Inflammatory macrophage (primary cell): ENCODE measurements at places on chromosomes 6 and 20.

DNA sequence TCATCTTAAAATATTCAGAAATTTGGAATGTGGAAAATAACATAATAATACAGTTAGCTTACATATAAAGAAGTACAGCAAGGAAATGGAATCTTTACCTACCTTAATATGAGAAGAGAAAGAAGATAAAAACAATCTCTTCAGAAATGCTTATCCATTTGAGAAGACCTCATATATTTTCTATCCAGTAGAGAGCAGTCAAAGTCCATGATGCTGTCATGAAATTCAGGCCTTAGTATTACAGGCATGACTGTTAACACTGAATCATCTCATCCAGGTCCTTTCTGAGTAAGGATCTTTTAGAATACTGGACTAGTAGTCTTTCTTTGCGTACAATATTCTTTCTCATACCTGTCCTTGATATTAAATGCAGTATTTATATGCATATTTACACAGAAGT lies 713.4 kb downstream of the CD109 start:
- DNase-seq = no peak

GRCh38 chr6:164039954-164040375 lies 625.4 kb downstream of the QKI start:
- DNase-seq = peak; percentile 54

GRCh38 chr20:36231331-36231730 lies 4.9 kb upstream of the AAR2 start:
- no peak for DNase-seq

- no peak for DNase-seq
Observed at GRCh38 chr20:50727792-50728485, 3.4 kb upstream of the PARD6B start.

- no peak for DNase-seq
Observed at GRCh38 chr20:15886250-15886649, 687.0 kb downstream of the KIF16B start.

- DNase-seq = no peak
Observed at GRCh38 chr6:43950731-43951062, 176.6 kb downstream of the MRPL14 start.

GRCh38 chr6:157221817-157222175 lies 101.5 kb downstream of the TMEM242 start:
- DNase-seq = no peak

GRCh38 chr6:83057705-83058321 lies 7.8 kb downstream of the UBE3D start:
- DNase-seq = peak; percentile 28

- no peak for DNase-seq
Observed at GRCh38 chr6:103356531-103356930, 1503.2 kb downstream of the HACE1 start.

DNA sequence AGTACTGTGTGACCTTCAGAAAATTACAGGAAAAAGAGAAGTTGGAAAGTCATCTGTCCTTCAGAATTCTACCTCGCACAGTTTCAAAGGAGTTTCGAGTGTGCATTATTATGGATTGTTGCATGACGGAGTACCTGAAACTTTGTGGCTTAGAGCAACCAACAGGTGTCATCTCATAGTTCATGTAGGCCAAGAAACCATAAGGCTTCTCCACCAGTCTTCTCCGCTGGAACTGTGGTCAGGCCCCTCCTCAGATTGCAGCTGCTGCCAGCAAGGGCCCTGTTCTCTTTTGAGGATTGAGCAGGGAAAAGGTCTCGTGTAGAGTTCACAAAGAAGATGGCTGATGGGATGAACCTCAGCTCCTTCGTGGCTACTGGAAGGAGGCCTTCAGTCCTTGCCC lies 151.2 kb upstream of the THBS2 start:
- no peak for DNase-seq

DNA sequence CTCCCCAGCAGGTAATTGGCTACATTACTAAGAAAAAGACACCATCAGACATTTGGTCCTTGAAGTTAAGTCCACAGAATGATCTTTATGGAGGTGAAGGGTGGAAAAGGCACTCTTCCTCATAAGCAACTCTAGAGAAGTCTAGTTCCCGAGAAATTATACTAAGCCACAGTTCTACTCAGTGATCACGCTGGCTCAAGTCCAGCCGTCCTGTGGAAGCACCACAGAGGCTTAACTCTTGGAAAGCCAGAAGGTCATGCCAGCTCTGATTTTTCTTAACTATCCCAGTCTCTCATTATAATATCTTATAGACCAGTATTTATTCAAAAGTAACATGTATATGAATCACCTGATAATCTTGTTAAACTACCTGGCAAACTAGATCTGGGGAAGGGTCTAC lies 258.5 kb downstream of the EYA4 start:
- no peak for DNase-seq

- DNase-seq = no peak
Observed at GRCh38 chr6:39836606-39837005, 44.4 kb downstream of the DAAM2 start.

- DNase-seq = no peak
Observed at GRCh38 chr20:19961293-19961692, 55.9 kb upstream of the NAA20 start.

DNA sequence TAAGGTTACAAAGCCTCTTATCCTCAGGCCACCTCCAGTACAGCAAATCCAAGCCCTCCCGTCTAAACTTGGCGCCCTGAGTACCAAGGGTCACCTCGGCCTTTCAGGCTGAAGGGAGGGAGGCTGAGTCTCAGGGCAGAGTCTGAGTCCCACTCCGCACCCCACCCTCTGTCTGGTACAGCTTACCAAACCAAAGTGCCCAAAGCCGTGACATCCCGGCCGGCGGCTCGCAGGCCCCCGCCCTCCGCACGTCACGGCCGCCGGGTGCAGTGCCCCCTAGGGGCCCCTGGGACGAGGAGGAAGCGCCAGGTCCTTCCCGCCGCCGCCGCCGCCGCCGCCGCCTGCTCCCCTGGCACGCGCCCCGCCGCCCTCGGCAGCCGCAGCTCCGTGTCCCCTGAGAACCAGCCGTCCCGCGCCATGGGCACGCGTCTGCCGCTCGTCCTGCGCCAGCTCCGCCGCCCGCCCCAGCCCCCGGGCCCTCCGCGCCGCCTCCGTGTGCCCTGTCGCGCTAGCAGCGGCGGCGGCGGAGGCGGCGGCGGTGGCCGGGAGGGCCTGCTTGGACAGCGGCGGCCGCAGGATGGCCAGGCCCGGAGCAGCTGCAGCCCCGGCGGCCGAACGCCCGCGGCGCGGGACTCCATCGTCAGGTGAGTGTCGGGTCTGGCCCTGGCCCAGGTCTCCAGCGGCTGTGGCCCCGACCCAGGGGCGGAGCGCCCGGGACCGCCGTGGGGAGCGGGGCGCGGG lies at the start of gene MTHFD1L:
Gene MTHFD1L, plus strand, starts transcription at position 297 of the 741 bp plus-strand sequence. Its CDS starts 121 bp downstream, at position 418.
- DNase-seq = peak; percentile 80

- peak; percentile 12 for DNase-seq
Observed at GRCh38 chr6:21856456-21856825, 262.9 kb downstream of the SOX4 start.

GRCh38 chr6:79042088-79042798 lies 35.8 kb downstream of the PHIP start:
- no peak for DNase-seq

DNA sequence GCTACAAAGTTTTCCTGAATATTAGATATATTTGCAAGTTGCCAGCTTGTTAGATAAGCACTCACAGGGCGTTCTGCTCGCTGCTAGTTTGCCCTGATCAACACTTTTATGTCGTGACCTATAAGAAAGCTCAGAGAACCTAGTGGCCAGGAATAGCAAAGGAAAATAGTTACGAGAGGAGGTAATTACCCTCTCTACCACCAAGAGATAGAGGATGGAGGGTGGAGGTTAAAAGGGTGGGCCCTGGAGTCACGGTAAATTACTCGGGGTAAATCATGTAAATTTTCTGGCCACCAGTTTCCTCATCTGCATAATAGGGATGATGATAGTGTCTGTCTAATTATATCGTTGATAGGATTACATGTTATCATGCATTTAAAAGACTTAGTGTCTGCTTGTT lies 87.2 kb downstream of the JPH2 start:
- no peak for DNase-seq

DNA sequence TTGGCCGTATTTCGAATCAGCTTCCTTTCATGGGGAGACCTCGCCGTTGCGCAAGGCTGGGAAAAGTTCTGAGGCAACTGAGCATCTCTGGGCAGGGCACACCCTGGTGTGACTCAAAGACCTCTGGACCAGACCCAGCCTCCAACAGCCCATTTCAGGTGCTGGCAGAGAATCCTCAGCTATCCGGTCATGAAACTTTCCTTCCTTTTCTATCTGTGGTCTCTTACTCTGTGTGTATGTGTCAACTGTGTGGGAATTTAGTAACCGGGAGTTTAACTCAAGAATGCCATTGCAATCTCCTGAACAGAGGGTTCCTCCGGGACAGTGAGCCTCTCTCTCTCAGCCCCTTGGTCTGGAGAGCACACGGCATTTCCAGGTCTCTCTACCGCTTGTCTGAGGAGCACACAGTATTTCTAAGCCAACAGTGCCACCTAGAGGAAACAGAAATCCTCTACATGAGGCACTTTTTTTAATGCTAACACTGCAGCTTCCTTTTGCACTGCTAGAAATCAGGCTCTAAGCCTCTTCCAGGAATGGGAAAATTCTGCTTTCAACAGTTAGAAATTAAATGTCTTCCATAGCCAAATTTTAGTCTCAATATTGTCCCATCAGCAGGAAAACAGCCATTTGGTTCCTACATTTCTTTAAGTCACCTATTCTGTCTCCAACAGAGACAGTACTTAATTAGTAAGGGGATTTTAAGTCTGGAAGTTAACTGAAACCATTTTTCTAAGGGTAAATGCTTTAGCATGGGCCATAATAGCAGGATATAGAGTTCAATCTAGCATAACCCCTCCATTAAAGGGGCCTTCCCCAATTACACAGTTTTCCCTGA lies 32.7 kb downstream of the PLN start:
- peak; percentile 76 for DNase-seq

- no peak for DNase-seq
Observed at GRCh38 chr20:62376112-62377063, 9.3 kb upstream of the LAMA5 start.

DNA sequence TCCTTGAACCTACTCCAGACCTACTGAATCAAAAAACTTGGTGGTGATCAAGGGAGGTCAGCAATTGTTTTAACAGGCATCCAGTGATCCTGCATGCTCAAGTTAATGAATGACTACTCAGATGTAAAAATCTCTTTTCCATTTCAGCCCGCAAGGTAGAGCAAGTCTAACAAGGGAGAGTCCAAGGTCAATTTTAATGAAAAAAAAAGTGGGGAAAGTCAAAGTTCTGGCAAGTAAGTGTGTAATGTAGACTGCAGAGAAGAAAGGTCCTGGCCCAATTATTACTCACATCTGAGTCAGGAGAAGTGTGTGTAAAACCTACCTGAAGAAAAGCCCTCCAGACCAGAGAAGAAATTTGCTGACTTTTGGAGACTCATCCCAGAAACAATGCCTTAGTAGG lies 193.5 kb downstream of the UBE3D start:
- no peak for DNase-seq

- DNase-seq = no peak
Observed at GRCh38 chr6:13796781-13797180, 17.6 kb downstream of the MCUR1 start.

- no peak for DNase-seq
Observed at GRCh38 chr6:168043848-168044415, 35.1 kb downstream of the FRMD1 start.

- DNase-seq = peak; percentile 3
Observed at GRCh38 chr6:96836631-96837080, 621 bp downstream of the GPR63 start.

DNA sequence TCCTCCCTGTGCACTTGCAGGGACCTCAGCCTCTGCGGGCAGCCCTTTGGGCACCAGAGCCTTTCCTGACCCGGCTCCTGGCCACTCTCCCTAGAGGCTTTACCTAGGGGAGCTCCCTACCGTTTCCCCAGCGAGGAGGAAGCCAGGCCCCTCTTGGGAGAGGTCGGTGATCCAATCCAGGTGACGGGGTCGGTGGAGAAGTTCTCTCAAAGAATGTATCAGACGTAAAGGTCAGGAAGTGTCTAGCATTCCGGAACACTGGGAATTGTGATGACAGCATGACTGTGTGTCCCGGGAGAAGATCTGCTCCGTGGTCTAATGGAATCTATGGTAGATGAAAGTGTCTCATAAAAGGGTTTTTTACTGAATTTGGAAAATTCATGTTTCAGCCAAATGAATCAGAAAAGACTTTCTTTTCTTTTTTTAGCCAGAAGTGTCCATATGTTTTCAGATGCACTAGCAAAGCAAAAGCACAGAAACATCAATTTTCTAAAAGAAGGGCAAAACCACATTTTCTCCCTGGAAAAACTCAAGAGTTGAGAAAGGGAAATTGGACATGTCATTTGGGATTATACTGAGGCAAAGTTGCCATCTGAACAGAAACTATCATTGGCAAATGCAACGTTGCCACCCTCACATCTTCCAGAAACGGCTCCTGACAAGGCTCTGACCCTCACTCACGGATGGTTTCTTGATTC lies 289.4 kb downstream of the THBS2 start:
- no peak for DNase-seq

- no peak for DNase-seq
Observed at GRCh38 chr20:33948480-33948879, 45.2 kb upstream of the RALY start.

DNA sequence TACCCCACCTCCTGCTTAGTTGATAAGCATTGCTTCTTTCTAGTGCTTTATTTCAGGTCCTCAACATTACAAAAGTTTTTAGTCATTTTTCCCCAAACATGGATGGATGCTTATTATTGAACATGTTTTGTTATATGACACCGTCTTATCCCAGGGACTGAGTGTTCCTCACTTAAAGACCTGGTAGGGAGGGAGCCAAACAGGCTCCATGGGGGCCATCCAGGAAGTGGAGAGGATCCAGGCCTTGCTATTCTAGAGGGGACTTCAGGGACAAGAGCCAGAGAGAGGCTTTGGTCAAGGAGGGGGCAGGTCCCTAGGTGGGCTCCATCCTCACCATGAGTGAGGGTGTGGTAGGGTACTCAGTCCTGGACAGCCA lies 7.4 kb downstream of the SLC32A1 start:
- DNase-seq = no peak

GRCh38 chr20:47479506-47479905 lies 22.2 kb upstream of the NCOA3 start:
- DNase-seq = peak; percentile 52

DNA sequence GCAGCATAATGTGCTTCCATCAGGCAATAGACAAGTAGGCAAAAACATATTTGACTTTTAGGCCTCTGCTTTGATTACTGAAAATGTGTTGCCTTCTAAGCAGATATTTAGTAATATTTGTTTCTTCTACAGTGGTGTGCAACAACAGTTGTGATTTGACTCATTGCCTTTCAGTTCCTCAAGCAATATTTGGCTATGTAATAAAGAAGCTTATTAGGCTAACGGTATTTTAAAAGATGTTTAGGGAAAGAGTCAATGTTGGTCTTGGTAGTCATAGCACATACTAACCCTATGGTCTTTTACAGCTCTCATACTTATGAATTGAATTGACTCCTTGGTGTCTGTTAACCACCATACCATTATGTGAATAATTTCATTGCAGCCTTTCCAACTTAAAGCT lies 124.1 kb downstream of the GRIK2 start:
- no peak for DNase-seq

- DNase-seq = no peak
Observed at GRCh38 chr6:84921891-84922290, 157.5 kb upstream of the TBX18 start.
